Panc1 (cell line): ENCODE measurements at places on chromosomes 1 and 21. TPM values are rescaled to one million over a fixed set of nuclear protein-coding genes. Genes with fewer than 3 reads are reported as not detected.

Gene KRTAP11-1
- total RNA-seq, result not detected

Gene MPZ
- not detected for total RNA-seq

GRCh38 chr1:100724281-100724680, 4.7 kb downstream of the VCAM1 start:
- DNase-seq, result no peak

DNA sequence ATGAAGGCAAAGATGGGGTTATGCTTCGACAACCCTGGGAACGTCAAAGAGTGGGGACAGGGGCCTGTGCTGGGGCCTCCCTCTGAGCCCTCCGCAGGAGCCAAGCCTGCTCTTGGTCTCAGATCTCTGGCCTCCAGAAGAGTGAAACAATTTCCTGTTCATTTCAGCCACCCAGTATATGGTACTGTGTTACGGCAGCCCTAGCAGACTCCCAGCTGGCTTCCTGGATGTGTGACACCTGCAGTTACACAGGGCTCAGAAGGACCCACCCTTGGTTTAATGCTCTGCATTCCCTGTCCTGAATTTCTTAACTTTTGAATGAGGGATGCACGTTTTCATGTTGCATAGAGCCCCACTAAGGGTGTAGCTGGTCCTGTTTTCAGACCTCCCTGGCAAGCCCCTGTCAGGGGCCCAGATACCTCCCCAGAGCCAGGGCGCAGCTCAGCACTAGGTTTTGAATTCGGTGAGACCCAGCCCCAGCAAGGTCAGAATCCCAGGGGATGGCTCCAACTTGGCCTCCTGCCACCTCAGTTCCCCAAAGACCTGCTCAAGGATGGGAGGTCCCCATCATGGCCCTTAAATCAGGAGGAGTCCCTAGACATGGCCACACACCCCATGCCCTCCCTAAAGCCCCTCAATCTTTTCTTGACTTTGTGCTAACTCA, 79.0 kb upstream of the IFFO2 start:
- no peak for DNase-seq
